ENCODE measurements at places on chromosomes 13 and 19.

GRCh38 chr19:50563597-50563996 is 4.6 kb downstream of the LRRC4B start:
- DNase-seq, result no peak

DNA sequence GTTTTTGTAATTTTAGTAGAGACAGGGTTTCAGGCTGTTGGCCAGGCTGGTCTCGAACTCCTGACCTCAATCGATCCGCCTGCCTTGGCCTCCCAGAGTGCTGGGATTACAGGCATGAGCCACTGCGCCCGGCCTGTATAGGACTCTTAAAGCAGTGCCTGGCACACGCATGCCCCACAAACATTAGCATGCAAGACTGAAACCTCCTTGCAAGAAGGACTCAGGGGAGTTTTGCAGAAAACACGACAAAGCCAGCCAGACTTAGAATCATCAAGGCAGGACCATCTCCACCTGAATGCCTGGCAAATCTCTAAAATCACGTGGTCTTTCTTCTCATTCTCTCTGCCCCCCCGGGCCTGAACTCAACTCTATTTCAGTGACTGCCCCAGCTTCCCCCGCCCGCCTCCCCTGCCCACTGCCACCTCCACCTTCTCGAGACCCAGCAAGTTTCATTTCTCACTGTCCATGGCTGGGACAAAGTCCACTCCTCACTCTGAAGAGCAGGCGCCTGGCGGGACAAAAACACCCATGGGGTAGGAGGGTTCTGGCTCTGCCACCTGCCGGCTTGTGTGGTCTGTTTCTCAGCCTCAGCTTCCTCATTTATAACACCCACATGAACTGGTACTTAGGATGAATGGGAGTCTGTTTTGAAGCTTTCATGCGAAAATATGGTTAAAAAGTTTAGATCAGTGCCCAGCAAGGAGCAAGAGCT is 2.4 kb downstream of the TICAM1 start:
- no peak for DNase-seq

GRCh38 chr19:18504886-18505610 is 16.8 kb downstream of the ELL start:
- DNase-seq, result no peak

DNA sequence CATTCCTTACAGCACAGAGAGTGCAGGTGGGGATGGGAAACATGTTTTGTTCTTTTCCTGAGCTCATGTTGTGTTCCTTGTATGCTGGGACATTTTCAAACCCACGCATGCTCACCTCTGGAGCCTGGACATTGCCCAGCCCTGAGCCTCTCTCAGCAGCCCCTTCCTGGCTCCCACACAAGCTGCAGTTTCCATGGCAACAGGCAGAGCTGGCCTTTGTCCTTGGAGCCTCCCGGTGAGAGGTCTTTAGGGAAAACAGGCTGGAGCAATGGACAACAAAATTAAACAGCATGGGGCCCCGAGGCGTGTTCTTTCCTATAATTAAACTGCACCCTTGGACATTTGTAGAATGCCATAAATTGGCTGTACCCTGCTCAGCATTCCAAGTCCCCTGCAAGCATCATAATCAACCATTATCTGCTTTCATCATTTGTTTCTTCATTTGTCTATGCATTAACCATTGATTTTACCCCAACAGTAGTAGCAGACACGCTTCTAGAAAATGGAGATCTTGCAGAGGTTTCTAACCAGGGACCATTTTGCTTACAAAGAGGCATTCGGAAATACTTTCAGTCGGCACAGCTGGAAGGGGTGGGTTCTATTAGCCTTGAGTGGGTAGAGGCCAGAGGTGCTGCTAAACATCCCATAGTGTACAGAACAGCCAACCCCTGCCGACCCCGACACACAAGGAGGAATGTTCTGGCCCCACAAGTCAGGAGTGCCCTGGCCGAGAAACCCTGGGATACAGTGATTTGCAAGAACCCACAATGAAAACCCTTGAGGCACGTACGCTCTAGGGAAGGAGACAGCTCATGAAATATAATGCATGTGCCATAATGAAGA is 133.4 kb upstream of the PEG3 start:
- DNase-seq, result no peak

GRCh38 chr13:35621989-35622388 is 145.5 kb upstream of the MAB21L1 start:
- no peak for DNase-seq

GRCh38 chr13:112117258-112117954 is 50.5 kb downstream of the SOX1 start:
- DNase-seq, result no peak

GRCh38 chr19:36079389-36079945 is 24.8 kb downstream of the WDR62 start:
- no peak for DNase-seq

DNA sequence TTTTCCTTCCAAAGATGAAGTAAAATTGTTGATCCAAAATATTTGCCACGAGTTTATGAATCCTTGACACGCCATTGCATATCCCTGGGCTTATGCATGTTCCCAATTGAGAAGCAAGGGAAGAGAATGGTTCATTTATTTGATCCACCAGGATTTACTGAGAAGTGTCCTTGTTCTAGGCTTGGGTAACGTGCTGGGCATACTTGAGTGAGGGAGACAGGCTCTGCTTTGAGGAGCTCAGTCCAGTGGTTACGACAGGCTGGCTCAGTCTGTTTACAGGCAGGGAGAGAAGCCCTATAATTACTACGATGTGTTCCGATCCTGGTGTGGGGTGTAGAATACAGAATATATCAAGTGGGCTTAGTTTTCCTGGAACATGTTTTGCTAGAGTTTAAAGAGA is 6.3 kb upstream of the PNMA8C start:
- DNase-seq, result no peak

- no peak for DNase-seq
These were observed 4.0 kb upstream of the IRGC start for GRCh38 chr19:43711751-43712355.

- DNase-seq, result no peak
These were observed 24.5 kb downstream of the IPO5 start for GRCh38 chr13:97977982-97978381.

DNA sequence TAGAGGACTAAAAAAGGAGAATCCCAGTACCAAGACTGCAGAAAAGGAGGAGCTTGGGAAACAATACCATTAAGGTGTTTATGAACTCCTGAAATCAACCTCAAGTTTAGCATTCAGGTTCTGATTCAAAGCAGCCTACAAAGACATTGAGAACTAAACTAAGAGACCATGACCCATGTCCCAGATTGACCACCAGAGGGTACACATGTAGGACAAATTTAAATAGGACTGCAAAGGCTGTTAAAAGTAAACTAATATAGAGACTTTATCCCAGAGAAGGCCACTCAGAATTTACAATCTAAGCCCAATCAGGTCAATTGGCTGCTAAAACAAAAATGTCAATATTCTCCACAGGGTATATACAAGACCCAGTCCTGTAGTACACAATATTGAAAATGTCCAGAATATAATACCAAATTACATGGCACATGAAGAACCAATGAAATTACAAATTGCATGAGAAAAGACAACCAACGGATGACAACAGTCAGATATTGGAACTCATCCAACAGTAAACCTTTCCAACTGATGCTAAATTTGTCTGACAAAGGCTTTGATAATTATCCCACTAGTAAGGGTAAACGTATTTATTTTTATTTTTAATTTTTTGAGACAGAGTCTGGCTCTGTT is 682.4 kb downstream of the UQCRFS1 start:
- DNase-seq, result no peak

DNA sequence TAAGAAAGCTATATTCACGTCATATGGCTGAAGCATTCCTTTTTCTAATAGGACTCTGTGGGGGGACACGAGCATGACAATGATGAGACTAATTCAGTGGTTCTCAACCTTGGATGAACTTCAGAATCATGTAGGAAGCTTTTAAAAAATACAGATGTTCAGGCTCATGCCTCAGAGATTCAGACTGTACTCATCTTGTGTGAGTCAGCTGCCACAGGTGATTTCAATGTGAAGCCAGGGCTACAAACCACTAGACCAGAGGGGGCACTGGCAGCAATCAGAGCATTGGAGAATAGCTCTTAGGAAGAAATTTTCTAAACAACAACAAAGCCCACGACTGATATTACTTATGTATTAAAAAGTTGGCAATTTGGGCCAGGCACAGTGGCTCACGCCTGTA is 91.7 kb downstream of the SERP2 start:
- DNase-seq, result no peak

- no peak for DNase-seq
These were observed 1358.5 kb upstream of the PCDH9 start for GRCh38 chr13:68588623-68589022.

GRCh38 chr19:47686679-47687450 is 26.4 kb upstream of the EHD2 start:
- no peak for DNase-seq

- no peak for DNase-seq
These were observed 87.2 kb upstream of the TNFSF11 start for GRCh38 chr13:42486711-42487198.

GRCh38 chr13:114046431-114046975 is 72.6 kb upstream of the C13orf46 start:
- no peak for DNase-seq

DNA sequence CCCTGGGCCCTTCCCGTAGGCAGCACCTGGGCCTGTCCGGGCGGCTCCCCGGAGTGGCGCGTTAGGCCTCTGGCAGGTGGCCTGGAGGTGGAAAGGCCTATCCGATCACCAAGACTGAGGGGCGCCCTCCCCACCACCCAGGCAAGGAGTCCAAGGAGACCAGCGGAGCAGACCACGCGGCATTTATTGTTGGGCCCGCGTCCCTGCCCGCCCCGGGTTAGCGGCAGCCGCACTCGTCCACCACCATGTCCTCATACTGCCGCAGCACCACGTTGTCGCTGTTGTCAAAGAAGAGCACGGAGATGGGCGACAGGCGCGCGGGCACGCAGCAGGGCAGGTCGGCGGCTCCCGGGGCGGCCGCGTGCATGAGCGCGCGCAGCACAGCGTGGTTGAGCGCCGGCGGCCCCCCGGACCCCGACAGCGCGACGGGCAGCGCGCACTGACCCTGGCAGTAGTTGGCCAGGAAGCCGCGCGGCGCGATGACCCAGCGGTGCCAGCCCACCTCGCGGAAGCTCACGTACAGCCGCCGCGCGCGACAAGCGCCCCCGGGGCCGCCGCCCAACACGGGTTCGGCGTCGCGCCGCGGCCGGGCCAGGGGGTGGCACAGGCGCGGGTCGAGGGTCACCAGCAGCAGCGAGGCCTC is 27.5 kb downstream of the CERS1 start:
- DNase-seq, result no peak

DNA sequence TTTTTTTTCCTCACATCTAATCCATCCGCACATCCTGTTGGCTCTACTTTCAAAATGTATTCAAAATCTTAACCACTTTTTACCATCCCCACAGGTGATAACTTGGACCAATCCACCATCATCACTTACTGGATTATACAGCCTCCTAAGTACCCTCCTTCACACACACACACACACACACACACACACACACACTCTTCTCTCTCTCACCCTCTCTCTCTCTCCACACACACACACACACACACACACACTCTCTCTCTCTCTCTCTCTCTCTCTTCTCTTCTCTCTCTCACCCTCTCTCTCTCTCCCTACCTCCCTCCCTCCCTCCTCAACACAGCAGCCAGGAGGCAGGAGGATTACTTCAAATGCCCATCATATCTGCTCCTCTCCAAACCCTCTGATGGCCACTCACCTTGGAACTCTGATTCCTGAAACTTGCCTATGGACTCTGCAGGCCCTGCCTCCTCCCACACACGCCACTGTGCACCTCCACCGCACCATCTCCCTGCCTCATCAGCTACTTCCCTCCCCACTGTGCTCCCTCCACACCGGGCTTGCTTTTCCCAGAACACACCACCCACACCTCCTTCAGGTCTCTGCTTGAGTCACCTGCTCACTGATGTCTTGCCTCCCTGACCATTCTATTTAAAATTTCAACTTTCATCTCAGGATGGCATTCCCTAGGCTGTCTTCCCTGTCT is 39.7 kb downstream of the RCBTB2 start:
- DNase-seq, result no peak

DNA sequence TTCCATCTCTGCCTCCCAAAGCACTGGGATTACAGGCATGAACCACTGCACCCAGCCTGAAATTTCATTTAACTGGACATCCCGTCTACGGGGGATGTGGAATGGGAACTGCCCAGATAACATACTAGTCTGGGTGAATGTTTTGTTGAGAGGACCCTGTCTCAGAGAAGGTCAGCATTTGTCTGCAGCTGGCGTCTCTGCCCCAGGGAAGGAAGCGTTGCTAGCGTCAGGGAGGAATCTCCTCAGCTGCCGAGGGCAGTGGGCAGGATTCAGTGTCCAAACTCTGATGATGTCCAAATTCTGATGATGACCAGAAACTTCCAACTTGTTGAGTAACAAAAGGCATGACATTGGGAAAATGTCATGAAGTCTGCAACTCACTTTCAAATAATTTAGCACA is 3.1 kb downstream of the NXNL1 start:
- DNase-seq, result no peak

GRCh38 chr13:47904241-47904640 is 96.8 kb downstream of the SUCLA2 start:
- DNase-seq, result no peak

DNA sequence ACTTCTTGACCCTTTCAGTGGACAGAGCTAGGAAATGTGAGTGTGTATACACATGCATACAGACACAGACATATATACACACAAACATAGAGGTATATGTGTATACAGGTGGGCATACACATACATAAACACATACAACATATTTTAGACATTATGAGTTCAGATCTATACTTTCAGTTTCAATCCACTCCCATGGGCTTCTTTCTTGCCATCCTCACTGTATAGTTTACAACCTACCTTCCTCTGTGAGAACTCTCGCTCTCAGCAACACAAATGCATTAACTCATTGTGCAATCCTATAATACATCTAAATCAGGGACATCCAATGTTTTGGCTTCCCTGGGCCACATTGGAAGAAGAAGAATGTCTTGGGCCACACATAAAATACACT is 21.2 kb upstream of the SCEL start:
- no peak for DNase-seq

DNA sequence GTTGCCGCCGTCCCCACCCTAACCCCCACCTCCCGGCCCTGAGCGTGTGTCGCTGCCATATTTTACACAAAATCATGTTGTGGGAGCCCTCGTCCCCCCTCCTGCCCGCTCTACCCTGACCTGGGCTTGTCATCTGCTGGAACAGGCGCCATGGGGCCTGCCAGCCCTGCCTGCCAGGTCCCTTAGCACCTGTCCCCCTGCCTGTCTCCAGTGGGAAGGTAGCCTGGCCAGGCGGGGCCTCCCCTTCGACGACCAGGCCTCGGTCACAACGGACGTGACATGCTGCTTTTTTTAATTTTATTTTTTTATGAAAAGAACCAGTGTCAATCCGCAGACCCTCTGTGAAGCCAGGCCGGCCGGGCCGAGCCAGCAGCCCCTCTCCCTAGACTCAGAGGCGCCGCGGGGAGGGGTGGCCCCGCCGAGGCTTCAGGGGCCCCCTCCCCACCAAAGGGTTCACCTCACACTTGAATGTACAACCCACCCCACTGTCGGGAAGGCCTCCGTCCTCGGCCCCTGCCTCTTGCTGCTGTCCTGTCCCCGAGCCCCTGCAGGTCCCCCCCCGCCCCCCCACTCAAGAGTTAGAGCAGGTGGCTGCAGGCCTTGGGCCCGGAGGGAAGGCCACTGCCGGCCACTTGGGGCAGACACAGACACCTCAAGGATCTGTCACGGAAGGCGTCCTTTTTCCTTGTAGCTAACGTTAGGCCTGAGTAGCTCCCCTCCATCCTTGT is 6.4 kb downstream of the YIPF2 start:
- DNase-seq, result no peak

- DNase-seq, result no peak
These were observed 3.6 kb upstream of the HPN start for GRCh38 chr19:35037716-35038622.

Data from activated gamma-delta T cell treated with Interleukin-2 at 50 U/mL for 16 hours (primary cell).